NCI-H1930 (cell line): ENCODE measurements at places on chromosomes 12 and 14.

- DNase-seq: no peak
These were observed 4.7 kb downstream of the CHGA start for GRCh38 chr14:92927349-92928257.

DNA sequence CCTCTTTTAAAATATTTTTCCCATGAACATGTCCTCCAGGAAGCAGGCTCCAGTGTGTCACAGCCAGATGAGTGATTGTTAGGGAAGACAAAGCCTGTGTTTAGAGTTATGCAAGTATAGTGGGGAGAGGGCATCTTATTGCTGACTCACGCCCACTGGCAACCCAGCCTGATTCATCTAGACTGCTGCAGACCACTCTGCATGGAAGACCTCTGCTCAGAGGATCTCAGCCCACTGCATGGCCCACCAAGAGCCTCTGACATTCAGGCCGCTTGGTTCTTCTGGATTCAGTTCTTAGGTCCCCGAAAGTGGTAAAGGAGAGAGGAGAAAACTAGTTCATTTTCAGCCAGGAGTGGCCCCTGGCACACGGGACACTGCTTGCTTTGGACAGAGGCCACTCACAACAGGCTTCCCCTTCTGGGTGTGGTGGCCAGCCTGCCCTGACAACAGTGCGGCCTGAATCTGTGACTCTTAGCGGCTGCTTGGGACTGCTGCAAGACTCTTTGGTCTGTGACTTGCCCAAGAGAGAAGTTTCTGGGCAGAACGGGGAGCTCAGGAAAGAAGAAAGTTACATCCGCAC is 266.3 kb downstream of the ZFP36L1 start:
- DNase-seq: no peak

DNA sequence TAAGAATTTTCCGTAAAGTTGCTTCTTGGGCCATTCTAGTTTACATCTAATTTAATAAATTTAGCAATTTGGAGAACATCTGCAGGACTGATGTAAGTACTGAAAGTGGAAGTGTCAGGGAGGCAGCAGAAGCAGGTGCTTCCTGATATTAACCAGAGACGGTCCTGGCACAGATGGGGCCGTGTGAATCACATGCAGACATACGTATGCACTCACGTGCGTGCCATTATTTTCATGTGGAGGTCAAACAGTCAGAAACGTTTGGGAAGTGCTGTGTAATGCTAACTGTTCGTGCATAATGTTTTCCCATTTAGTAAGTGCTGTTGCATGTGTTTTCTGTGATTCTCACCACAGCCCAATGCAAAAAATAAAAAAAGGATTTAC is 87.8 kb upstream of the DYNC1H1 start:
- DNase-seq: no peak

DNA sequence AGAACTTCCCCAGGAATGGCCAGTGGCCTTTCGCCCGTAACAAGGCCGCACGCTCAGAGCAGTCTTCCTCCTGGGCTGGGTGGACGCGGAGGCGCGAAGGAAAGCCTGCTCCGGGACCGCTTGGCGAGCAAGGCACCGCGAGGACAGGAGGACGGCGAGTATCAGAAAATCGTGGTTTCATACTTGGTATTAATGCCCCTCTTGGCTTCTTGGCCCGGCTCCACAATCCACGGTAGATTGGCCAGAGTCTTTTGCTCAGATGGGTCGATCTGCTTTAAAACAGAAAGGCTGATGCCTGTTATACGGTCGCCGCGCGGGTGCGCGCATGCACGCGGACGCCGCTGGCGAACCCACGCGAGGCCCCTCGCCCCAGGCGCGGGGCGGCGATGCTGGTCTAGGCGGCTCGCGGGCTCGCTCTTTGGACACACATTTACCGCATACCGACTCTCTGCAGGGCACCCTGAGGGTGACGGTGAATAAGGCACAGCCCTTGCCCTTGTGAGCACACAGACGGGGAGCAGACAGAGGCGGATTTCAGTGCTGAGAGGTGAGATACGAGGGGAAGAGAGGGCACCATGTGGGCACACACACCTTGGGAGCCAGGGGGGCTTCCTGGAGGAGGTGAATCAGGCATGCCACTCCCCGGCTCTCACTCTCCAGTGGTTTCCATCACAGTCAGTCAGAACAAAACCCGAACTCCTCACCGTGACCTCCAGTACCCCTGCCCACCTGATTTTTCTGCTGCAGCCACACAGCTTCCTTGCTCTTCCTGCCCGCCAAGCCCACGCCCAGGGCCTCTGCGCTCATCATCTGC is 100.7 kb downstream of the APAF1 start:
- no peak for DNase-seq

- no peak for DNase-seq
These were observed 63.6 kb downstream of the TMEM30B start for GRCh38 chr14:61217516-61217915.

GRCh38 chr14:90115780-90116179 is 54.0 kb downstream of the KCNK13 start:
- no peak for DNase-seq

- peak; percentile 81 for DNase-seq
These were observed 198.3 kb upstream of the CPNE8 start for GRCh38 chr12:39103552-39104165.

DNA sequence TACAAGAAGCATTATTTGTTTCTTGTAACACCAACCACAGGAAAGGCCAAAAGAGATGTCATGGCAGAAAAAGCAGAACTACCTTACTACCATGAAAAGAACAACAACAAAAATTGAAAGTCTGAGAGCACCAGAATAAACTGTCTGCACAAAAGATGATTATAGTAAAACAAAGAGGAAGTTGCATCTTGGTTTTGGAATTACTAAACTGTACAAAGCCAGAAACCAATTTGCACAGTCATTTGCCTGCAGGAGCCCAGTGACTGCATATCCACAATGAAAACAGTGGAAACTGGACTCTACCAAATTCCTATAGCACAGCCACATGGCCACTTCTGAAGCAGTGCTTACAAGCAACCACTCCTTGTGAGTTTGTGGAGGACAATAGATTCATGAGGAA is 276.2 kb downstream of the SSPN start:
- no peak for DNase-seq

DNA sequence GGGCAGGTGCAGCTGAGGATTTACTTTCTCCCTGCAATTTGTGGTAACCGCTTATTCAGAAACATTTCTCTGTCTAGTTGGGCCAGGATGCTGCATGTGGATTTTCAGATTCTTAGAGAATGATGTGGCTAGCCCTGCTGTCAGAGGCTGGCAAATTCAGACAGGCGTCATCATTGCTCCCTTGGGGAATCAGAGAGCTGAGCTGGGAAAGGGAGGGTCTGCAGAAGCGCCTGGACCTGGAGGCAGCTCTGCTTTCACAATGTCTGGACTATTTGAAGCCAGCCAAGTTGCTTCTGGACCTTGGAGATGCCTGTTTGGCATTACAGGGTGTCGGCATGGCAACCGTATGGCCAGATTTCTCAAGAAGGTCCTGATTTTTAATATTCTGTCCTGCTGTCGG is 3.4 kb downstream of the GALNT16 start:
- no peak for DNase-seq

DNA sequence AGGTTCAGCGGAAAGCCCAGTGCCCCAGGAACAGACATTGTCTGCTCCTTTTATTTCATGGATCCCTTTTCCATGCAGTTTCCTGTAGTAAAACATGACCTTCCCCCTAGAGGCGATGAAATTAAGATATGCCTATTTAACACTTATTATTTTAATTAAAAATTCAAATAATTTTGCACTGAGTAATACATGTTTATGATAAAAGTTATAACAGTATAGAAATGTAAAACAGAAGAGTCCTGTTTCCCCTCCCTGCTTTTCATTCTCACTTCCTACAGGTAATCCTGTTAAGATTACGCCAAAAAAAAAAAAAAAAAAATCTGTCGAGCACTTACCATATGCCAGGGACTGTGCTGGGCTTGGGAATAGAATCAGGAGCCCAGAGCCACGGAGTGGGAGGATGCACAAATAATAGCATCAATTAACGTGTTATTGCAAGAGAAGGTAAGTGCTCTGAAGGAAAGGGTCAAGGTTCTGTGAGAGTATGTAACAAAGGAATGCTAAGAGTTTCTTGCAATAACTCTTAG is 830 bp upstream of the LPCAT3 start:
- no peak for DNase-seq

DNA sequence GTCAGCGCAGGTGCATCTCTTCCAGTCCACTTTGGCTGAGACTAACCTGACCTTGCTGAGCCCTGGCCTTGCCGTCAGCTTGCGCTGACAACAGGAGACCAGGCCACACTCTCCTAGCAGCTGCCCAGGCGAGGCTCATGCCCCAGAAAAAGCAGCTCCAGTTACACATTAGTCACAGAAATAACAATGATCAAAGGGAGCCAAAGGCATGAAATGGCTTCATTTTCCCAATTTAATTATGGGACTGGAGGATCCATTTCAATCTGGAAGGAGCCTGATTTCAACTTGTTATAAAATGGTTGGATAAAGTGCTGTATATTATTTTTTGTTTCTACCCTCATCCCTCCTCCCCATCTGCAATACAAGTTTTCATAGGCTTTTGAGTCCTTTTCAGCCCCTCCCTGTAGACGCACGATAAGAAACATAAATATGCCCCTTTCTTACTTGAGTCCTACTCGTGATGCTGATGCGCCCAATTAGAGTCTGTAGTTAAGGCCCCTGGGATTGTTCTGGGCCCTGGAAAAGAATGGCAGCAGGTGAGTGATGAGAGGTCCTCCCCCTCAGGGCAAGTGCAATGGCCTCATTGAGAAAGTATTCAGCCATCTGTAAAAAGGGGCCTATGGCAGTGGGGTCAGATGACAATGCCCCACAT is 376.0 kb downstream of the C12orf75 start:
- DNase-seq: no peak
